ENCODE measurements at places on chromosomes 5 and 9. TPM values are rescaled to one million over a fixed set of nuclear protein-coding genes. Genes with fewer than 3 reads are reported as not detected.

DNA sequence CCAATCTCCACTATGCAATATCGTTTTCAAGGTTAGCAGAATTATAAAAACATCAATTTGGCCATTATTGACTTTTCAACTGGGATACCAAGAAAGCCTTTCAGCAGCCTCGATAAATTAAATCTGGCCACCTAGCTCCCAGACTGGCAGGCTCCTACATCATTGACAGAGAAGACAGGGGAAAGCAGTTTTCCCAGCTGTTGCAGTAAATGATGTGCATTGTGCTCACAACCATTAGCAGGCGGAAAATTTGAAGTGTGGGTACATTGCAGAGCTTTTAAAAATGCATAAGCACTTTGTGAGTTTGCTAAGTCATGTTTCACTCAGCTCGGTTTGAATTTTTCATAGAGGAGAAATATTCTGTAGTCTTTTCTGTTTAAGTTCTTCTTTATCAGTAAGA lies 297.9 kb downstream of the KCTD16 start:
- DNase-seq, result no peak

- DNase-seq, result peak; percentile 42
These were observed 107.4 kb downstream of the LHFPL2 start for GRCh38 chr5:78541086-78541654.

DNA sequence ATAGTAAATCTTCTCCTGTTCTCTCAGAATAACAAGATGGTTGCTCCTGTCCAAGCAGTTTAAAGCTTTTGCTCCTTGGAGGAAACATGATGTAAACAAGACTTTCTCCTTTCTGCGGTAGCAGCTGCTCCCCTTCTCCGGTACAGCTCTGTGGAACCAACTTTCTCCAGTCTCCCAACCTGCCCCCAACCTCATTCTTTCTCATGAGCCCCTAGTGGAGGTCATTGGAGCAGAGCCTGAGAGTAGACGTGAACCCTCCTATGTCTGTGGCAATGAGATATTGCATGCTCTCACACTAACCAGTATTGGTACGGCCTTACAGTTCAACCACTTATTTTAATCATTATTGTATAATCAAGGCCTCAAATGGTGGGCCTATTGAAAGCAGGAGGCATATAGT lies 483.8 kb upstream of the CDH10 start:
- no peak for DNase-seq

GRCh38 chr9:123418506-123418905 lies 62.5 kb downstream of the CRB2 start:
- no peak for DNase-seq

RNF183 gene
- total RNA-seq, result not detected

GRCh38 chr9:90099262-90099963 lies 494.6 kb downstream of the GADD45G start:
- no peak for DNase-seq

- DNase-seq, result no peak
These were observed 22.3 kb upstream of the MIER3 start for GRCh38 chr5:56974241-56974640.

GRCh38 chr9:15104826-15105420 lies 194.7 kb upstream of the FREM1 start:
- peak; percentile 66 for DNase-seq

- DNase-seq, result no peak
These were observed 93.3 kb downstream of the TMEM174 start for GRCh38 chr5:73266176-73266738.

KIF24 gene
- 1.8 TPM for total RNA-seq

DNA sequence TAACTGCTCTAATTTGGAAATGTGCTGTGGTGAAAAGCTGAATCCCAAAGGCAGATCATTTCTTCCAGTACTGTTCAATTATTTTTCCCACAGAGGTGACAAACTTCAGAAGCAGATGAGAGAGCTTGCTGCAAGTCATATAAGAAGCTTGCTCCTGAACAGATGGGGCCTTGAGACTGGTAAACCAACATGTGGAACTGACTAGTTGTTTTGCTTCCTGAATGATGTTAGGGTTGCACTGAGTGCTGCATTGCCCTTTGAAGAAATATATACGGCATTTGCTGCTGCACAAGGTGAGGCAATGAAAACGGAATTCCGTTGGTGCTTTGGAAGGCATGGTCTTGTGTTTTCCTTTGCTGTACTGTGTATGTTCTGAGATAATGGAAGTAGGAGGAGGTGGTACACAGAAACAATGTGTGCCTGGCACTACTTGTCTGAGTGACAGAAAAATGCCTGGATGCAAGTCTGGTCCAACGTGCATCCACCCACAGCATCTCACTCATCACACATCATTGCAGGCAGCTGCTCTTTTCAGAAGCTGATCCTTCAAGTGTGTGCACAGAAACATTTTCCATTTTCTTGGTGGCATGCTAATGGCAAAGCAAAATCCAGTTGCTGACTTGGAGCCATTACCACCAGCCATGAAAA lies 76.9 kb downstream of the ANKH start:
- no peak for DNase-seq

SPACA9 gene
- total RNA-seq, result 3.6 TPM

DNA sequence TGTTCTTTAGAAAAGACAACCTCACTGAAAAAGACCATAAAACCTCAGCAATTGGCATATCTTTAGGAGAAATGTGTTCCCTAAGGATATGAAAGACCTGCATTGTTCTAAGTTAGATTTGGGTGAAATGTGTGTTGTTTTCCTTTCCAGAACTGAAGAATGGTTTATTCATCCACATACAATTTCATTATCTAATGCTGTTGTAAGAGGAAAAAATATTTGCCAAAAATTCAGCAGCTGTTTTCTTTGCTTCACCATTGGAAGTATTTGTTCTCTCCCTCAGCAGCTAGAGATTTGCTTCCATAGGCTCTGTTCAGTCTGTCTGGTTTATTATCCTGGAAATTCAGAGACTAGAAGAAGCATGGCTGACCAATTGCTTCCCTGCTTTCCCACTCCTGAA lies 150.9 kb downstream of the ISOC1 start:
- no peak for DNase-seq

DNA sequence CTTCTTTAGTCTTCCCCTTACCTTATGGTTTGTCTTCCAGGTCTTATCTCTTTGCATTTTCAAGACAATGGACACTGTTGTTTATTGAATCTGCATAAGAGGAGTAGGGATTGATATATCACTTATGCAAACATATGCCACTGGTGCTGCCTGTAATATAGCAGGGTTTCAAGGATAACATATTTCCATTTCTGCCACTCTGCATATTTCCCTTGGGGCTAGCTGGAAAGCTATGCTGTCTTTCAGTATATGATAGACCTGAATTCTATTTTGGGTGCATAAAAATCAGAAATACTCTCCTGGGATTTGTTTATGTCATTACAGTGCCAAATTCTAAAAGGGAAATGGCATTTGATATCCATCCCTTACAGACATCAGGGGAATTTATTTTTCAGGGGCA lies 400.2 kb downstream of the TLR4 start:
- DNase-seq, result no peak

PFN3 gene
- not detected for total RNA-seq

DNA sequence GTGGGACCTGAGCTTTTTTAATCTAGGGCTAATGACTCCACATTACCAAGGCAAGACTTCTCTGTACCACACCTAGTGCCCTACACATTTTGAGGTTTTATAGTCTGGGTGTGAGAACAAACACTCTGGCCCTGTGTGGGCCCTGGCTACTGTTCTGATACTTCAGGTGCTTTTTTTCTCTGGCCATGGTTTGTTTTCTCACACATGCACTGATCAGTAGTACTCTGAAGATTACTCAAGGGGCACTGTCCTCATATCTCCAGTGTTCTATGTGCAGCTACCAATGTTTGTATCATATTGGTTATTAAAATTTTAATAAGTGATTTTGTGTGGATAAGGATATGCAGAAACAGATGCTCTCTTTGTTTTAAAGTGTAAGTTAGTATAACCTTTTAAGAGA lies 5.9 kb upstream of the C9orf40 start:
- no peak for DNase-seq

DNA sequence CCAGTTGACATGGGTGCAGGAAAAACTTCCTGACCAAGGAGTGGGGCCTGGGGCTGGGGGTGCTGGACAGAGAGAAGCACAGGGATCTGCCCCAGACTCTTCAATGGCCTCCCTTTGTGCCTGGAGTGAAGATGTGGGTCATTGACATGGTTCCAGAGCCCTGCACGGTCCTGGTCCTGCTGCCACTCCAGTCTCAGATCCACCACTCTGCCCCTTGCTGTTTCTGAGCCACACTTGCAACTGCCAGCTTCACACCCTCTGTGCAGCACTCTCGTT lies 10.1 kb downstream of the PIP5K1B start:
- DNase-seq, result no peak

- DNase-seq, result no peak
These were observed 93.3 kb upstream of the LMX1B start for GRCh38 chr9:126520453-126520852.

DNA sequence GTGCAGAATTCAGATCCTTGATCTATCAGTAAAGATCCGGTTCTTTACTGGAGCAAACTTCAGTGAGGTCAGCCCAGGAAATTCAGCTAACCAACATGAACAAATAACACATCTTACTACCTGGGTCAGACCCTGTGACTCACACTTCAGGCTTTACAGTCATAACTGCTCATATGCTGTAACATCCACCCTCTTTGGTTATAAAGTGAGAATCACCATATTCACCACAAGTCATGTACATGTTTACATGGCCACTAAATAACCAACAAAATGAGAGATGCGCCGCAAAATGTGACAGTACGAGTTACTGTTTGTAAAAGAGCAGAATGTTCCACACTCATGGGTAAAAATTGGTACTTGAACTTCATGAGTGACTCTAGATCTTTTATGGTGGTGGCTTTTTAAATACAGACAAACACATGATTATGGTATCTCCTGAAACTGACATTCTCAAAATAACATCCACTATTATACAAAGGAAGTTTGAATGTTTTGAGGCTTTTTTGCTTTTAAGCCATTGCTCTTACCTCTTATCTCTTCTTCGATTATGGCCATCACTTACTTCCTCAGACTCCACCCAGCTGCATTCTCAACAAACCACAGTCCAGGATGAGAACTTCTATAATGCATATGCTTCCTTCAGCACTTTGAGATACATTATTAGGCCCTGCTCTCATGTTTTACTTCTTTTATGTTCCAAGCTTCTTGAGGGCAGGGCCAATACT lies 516.6 kb downstream of the RAB3C start:
- peak; percentile 37 for DNase-seq

- no peak for DNase-seq
These were observed 46.0 kb upstream of the COL15A1 start for GRCh38 chr9:98897745-98898144.

GRCh38 chr5:119271758-119272730 lies 83.8 kb upstream of the TNFAIP8 start:
- no peak for DNase-seq

DNA sequence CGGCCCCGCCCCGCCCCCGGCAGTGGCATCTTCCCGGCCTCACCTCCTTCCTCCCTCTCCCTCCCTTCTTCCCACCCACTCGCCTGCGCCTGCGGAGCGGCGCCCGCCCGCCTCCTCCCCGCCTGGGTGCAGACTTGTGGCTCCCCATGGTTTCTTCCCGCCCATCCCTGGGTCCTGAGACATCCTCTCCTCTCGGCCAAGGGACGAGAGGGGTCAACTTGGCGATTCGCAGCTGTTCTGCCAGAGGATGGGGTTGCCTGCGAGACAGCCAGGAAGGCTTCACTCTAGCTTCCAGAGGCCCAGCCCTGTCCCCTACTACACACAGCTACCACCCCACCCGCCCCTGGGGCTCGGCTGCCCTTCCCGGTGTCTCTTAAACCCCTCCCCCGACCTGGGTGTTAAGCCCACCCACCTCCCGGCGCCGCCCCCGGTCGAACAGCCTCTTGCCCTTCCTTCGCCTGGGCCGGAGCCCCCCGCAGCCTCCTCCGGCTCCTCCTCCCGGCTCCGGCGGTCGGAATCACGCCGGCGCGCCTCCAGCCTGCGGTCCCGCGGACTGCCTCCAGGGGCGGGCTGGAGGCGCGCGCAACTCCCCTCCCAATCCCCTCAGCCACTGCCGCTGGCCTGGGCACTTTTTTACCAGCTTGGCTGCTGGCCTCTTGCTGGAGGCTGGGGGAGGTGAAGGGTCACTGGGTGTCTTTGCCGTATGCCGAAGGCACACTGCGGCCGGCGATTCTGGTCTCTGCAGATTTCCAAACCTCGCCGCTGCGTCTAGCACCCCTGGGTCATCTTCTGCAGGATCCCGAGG lies 1.9 kb downstream of the JADE2 start:
- DNase-seq, result peak; percentile 99

DNA sequence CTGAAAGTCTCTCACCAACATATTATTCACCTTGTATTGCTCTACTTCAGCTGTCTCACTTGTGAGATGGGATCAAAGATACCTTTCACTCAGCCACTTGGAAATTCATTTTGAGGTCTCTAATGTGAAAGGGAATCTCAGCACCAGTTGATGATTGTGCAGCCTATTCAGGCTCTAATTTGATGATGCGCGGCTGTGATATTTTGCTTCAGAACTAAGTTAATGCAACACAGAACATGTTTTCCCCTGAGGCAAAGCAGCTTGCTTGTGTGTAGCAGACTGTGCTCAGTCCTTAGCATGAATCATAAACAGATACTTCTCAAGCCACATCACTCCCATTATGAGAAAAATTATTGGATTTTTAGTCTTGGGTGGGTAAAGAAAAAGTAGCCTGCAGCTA lies 378.8 kb downstream of the OSTF1 start:
- DNase-seq, result no peak

GRCh38 chr9:32969270-32969669 lies 32.2 kb downstream of the APTX start:
- DNase-seq, result peak; percentile 76

DNA sequence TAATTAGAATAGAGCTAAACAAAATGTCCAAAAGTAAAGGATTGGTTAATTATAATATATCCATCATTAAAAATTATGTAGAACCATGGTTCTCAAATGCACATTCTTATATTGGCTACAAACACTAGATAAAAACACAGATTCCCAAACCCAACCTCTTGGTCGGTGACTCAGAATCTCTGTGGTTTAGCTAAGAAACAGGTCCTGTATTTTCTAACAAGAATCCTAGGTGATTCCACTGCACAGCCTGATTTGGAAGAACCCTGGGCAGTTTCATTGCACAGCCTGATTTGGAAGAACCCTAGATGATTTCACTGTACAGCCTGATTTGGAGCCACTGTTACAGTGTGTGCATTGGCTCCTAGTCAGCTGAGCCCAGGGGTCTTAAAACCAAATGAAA lies 67.9 kb downstream of the KIAA1958 start:
- peak; percentile 72 for DNase-seq

- no peak for DNase-seq
These were observed 3.4 kb upstream of the CCNO start for GRCh38 chr5:55236800-55237199.

GRCh38 chr5:107820429-107820828 lies 149.7 kb upstream of the EFNA5 start:
- DNase-seq, result no peak

GRCh38 chr9:8448226-8448625 lies 648.6 kb upstream of the DMAC1 start:
- no peak for DNase-seq

DNA sequence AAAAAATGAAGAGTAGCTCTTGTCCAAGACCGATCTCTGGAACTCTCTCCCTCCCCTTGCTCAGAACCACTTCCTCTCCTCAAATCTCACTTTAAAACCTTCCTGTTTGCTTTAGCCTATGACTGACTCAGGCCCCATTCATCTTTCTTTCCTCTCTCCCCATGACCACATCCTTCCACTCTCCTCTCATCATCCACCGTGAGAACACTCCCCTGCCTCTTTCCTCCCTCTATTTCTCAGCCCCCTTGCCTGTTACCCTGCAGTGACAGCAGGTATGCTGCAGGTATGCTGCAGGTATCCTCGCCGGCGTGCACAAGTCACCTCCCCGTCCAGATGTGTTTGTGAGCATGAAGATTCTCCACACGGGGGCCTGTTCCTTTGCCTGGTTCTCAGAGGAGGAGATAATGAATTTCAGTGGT lies 505.3 kb downstream of the CCDC171 start:
- peak; percentile 91 for DNase-seq
